ENCODE measurements at places on chromosomes 4 and X. TPM values are rescaled to one million over a fixed set of nuclear protein-coding genes. Genes with fewer than 3 reads are reported as not detected.

Gene KLF3
- 15.8 TPM for total RNA-seq

Gene LRRC66
- total RNA-seq, result not detected

Gene FAM47E
- total RNA-seq, result not detected

Gene IQCM
- total RNA-seq, result not detected

Gene EPHA5
- total RNA-seq, result not detected

Gene CXCR3
- total RNA-seq, result 2.1 TPM

Gene PPP1R2C
- total RNA-seq, result not detected

Gene SPARCL1
- total RNA-seq, result not detected

Gene TSC22D3
- total RNA-seq, result 28.0 TPM

Gene PRRG3
- total RNA-seq, result not detected

Gene TLL1
- not detected for total RNA-seq

Gene CNKSR2
- total RNA-seq, result 6.6 TPM

Gene BEX1
- 0.81 TPM for total RNA-seq

Gene CYTL1
- total RNA-seq, result not detected

- peaks cover 9% of the 10 kb centered on the region for H3K27me3 ChIP-seq
- DNase-seq, result no peak
- no peak overlapping the region for H3K27ac ChIP-seq
- no peak overlapping the region for H3K4me3 ChIP-seq
These were observed 7.7 kb downstream of the PRSS48 start for GRCh38 chr4:151284534-151285245.

DNA sequence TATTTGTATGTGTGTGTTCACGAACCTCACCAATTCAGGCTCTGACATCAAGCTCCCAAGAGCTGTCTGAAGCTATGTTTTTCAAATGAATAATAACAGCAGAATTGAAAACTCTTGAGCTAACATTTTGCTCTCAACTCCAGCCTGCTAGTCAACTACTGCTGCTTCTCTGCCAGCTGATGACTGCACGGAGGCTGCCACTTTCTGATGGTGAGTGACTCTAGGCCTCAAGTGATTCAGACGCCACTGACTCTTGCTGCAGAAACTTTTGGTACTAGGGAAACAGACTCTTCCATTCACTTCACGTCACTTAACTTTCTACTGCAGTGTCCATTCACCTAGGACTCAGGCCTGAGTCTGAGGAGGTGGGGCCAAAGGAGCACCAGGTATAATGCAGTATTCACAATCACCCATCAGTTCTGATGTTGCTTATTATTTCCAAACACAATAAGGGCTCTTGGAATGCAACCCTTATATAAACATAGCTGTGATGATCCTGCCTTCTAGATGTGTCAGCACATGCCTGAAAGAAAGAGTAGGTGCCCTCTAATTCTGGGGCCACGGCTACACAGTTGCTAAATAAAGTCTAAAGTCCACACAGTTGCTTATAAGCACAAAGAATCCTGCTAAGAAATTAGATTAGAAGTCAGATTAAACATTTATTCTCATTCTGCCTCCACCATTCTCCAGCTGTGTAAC is 16.0 kb downstream of the PRDM8 start:
- no peak for DNase-seq
- H3K4me1 ChIP-seq, result peaks cover 1% of the 10 kb centered on the region
- H3K4me3 ChIP-seq, result no peak overlapping the region
- no peaks in the 10 kb centered on the region for H3K36me3 ChIP-seq

GRCh38 chr4:69049860-69050259 is 46.4 kb upstream of the UGT2B7 start:
- no peak overlapping the region for H3K27ac ChIP-seq
- no peak overlapping the region for H3K4me3 ChIP-seq
- H3K4me1 ChIP-seq, result no peaks in the 10 kb centered on the region
- H3K27me3 ChIP-seq, result no peaks in the 10 kb centered on the region
- H3K36me3 ChIP-seq, result no peaks in the 10 kb centered on the region

- H3K4me1 ChIP-seq, result peaks cover 43% of the 10 kb centered on the region
- peak overlapping the region; percentile 39 for H3K27ac ChIP-seq
- peaks cover 11% of the 10 kb centered on the region for H3K36me3 ChIP-seq
- no peaks in the 10 kb centered on the region for H3K27me3 ChIP-seq
These were observed 33.9 kb upstream of the AFAP1 start for GRCh38 chr4:7973545-7973981.

- no peaks in the 10 kb centered on the region for H3K36me3 ChIP-seq
- no peak for DNase-seq
- no peak overlapping the region for H3K4me3 ChIP-seq
- no peak overlapping the region for H3K27ac ChIP-seq
These were observed 56.4 kb upstream of the SLIT2 start for GRCh38 chr4:20195071-20195885.

DNA sequence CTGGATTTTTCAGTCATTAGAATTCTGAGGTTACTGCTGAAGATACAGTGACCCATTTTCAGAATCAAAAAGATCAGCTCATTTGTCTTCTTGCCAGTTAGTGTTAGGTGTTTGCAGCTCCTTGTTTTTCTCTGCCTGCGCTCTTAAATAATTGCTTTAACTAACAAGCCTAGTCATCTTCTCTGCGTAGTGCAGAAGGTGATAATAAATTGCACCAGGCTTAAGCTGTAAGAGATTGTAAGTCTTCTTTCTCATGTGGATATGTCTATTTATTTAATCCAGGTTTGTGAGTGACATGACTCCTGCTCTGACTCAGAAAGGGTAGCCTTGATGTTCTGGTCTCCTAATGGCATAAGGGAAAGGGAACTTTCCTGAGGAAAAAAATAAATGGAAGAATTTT is 167.2 kb downstream of the CEP135 start:
- no peak for DNase-seq
- H3K27me3 ChIP-seq, result no peaks in the 10 kb centered on the region
- H3K4me3 ChIP-seq, result no peak overlapping the region
- no peaks in the 10 kb centered on the region for H3K36me3 ChIP-seq
- peaks cover 7% of the 10 kb centered on the region for H3K4me1 ChIP-seq

GRCh38 chrX:103187953-103188475 is 26.9 kb upstream of the BEX4 start:
- no peaks in the 10 kb centered on the region for H3K27me3 ChIP-seq
- no peaks in the 10 kb centered on the region for H3K4me1 ChIP-seq
- H3K27ac ChIP-seq, result no peak overlapping the region
- no peaks in the 10 kb centered on the region for H3K36me3 ChIP-seq
- H3K4me3 ChIP-seq, result no peak overlapping the region

- H3K36me3 ChIP-seq, result no peaks in the 10 kb centered on the region
- H3K27me3 ChIP-seq, result no peaks in the 10 kb centered on the region
- DNase-seq, result no peak
- H3K27ac ChIP-seq, result no peak overlapping the region
- H3K4me3 ChIP-seq, result no peak overlapping the region
These were observed 357.2 kb upstream of the GATB start for GRCh38 chr4:152117933-152118507.

DNA sequence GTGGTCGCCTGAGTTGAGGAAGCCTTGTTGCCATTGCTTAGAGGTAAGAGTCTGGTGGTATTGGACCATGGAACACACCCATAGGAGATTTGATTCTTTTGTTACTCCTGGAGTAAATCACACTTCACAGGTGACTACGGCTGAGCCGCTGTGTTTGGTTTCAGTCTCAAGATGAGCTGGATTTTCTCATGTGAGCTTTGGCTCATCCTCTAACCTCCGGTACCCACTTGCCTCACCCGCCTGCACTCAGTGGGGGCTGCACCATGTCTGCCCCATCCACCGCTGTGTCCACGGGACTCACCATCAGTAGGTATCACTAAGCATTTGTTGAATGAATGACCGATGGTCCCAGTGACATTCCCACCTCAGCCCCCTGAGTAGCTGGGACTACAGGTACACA is 52.7 kb downstream of the HTT-AS start:
- DNase-seq, result peak; percentile 27
- no peak overlapping the region for H3K27ac ChIP-seq
- H3K4me1 ChIP-seq, result peaks cover 5% of the 10 kb centered on the region

GRCh38 chr4:104826171-104826570 is 320.5 kb upstream of the TET2 start:
- H3K4me1 ChIP-seq, result no peaks in the 10 kb centered on the region
- no peak overlapping the region for H3K27ac ChIP-seq
- no peaks in the 10 kb centered on the region for H3K36me3 ChIP-seq
- H3K4me3 ChIP-seq, result no peak overlapping the region
- DNase-seq, result no peak

GRCh38 chrX:9845578-9845952 is 59.3 kb downstream of the SHROOM2 start:
- no peaks in the 10 kb centered on the region for H3K36me3 ChIP-seq
- no peak for DNase-seq
- H3K27me3 ChIP-seq, result peaks cover 4% of the 10 kb centered on the region
- H3K27ac ChIP-seq, result no peak overlapping the region
- H3K4me3 ChIP-seq, result no peak overlapping the region
- peaks cover 2% of the 10 kb centered on the region for H3K4me1 ChIP-seq

DNA sequence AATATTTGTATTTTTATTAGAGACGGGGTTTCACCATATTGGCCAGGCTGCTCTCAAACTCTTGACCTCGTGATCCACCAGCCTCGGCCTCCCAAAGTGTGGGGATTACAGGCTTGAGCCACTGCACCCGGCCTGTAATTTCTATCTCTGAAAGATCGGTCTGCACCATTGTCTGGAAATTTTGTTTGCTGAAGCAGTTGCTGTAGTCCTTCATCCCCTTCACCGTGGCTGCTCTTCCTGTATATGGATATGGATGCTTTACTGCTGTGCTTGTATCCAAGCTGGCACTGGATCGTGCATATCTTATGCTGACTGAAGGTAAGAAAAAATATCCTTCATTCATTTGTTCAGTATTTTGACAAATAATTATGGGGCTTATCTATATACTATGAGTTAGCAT is 338.4 kb upstream of the GNPDA2 start:
- no peaks in the 10 kb centered on the region for H3K36me3 ChIP-seq
- no peak for DNase-seq
- no peaks in the 10 kb centered on the region for H3K4me1 ChIP-seq
- no peak overlapping the region for H3K27ac ChIP-seq
- H3K4me3 ChIP-seq, result no peak overlapping the region

DNA sequence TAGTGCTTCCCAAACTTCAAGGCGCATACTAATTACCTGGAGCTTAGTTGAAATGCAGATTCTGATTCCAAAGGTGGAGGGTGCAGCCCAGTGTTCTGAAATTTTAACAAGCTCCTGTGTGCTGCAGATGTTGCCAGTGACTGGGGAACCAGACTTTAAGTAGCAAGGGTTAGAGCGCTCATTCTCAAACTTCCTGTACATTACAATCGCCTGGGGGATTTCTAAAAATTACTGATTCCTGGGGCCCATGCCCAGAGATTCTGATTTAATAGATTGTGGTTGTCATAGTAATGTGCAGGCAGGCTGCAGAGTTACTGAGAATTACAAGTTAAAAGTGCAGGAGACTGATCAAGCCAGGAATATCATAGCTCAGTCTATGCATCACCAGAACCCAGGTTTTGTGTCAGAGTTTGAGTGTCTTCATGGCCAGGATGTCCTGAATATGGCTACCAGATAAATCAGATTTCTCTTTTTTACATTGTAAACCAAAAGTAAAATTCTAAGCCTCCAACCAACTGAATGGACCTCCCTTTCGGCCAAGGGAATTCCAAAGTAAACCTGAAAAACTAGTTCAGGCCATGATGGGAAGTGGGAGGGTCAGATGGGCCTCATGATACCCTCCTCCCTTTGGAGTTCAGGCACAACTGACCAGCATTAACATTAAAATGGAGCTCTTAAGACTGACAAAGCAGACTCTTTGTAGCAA is 121.6 kb downstream of the ATXN3L start:
- no peaks in the 10 kb centered on the region for H3K36me3 ChIP-seq
- H3K27me3 ChIP-seq, result no peaks in the 10 kb centered on the region
- no peak for DNase-seq
- no peak overlapping the region for H3K4me3 ChIP-seq

- no peak overlapping the region for H3K27ac ChIP-seq
- no peak overlapping the region for H3K4me3 ChIP-seq
- no peak for DNase-seq
- H3K27me3 ChIP-seq, result no peaks in the 10 kb centered on the region
- H3K36me3 ChIP-seq, result no peaks in the 10 kb centered on the region
- peaks cover 10% of the 10 kb centered on the region for H3K4me1 ChIP-seq
These were observed 3.4 kb downstream of the TEX13B start for GRCh38 chrX:107978707-107979307.

GRCh38 chr4:10587296-10587695 is 97.3 kb downstream of the CLNK start:
- H3K27me3 ChIP-seq, result no peaks in the 10 kb centered on the region
- no peaks in the 10 kb centered on the region for H3K36me3 ChIP-seq
- H3K4me3 ChIP-seq, result no peak overlapping the region
- H3K27ac ChIP-seq, result no peak overlapping the region
- no peak for DNase-seq
- peaks cover 37% of the 10 kb centered on the region for H3K4me1 ChIP-seq

GRCh38 chrX:9340598-9341290 is 124.1 kb upstream of the TBL1X start:
- H3K4me3 ChIP-seq, result peak overlapping the region; percentile 43
- peaks cover 2% of the 10 kb centered on the region for H3K27me3 ChIP-seq
- peak overlapping the region; percentile 72 for H3K27ac ChIP-seq
- peak; percentile 57 for DNase-seq
- H3K4me1 ChIP-seq, result peaks cover 27% of the 10 kb centered on the region

- peak overlapping the region; percentile 59 for H3K4me3 ChIP-seq
- peak; percentile 8 for DNase-seq
- no peak overlapping the region for H3K27ac ChIP-seq
- H3K4me1 ChIP-seq, result peaks cover 9% of the 10 kb centered on the region
- H3K36me3 ChIP-seq, result no peaks in the 10 kb centered on the region
These were observed 53.2 kb downstream of the ZFYVE28 start for GRCh38 chr4:2365054-2365912.

DNA sequence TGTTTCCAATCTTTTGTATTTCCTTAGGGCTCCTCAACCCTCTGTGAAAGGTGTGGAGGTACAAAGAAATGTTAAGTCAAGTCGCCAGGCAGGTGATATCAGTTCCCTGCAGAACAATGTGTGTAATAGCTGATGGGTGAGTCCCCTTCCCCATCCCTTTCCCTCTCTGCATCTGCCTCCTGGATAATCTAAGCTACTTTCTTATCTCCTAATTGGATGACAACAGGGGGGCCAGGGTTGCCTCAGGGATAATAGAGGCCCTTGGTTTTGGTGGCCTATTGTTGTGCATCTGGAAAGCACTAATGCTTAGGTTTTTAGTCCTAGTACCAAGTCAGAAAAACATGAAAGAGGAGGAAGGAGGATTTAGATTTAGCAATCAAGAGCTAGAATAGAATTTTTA is 29.1 kb downstream of the MAGED1 start:
- H3K27me3 ChIP-seq, result peaks cover 4% of the 10 kb centered on the region
- no peak for DNase-seq
- H3K36me3 ChIP-seq, result no peaks in the 10 kb centered on the region

DNA sequence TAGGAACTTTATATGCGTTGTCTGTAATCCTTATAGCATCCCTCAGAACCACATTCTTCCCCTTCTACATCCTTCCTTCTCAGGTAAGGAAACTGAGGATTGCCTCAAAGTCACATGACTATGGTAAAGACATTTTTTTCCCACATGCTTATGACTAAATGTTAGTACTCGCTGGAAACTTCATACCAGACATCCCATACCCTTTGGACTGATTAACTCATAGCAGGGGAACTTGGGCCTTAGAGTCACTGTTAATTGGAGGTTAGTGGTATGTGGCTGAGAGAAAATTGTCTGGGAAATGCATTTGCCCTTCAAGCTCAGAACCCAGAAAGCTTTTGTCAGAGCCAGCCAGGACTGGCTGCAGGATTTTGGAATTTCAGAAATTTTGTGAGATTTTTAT is 155.0 kb downstream of the RELL1 start:
- no peak overlapping the region for H3K27ac ChIP-seq
- no peaks in the 10 kb centered on the region for H3K36me3 ChIP-seq
- no peak for DNase-seq

Measured in activated naive CD4-positive, alpha-beta T cell treated with anti-CD3 and anti-CD28 coated beads for 36 hours (primary cell).